ENCODE measurements at places on chromosomes 4 and X.

DNA sequence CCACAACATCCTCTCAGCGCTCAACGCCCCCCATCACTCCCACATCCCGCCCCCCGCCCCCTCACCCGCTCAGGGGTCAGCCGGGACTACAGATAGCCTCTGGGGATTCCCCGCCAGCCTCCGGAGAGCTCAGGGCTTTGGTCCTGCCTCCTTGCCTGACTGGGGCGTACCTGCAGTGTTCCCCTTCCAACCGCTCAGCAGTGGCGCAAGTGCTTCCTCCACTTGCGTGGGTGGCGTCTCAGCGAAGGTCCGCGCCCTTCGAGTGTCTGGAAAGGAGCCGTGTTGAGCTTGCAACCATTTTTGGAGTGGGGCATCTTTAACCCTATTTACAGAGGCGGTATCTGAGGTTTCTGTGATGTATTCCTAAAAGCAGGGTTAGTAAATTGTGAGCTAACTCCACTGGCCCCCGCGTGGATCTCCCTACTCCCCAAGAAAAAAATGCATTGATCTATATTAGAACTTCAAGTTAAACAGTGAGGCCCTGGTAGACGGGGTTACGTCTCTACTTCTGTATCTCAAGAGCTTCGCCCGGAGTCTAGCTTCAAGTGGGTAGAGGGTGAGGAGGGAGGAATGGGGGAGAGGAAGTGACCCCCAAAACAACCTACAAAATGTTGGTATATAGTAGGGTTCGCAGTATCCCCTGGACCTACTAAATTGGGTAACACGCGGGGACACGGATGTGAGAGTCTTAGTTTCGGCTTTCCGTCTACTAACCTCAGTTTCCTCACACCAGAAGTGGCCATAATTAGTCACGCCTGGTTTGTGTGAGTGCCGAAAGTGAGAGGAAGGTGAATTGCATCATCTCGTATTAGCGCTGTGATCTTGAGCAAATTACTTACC lies 16.1 kb downstream of the NKX3-2 start:
- DNase-seq = no peak

DNA sequence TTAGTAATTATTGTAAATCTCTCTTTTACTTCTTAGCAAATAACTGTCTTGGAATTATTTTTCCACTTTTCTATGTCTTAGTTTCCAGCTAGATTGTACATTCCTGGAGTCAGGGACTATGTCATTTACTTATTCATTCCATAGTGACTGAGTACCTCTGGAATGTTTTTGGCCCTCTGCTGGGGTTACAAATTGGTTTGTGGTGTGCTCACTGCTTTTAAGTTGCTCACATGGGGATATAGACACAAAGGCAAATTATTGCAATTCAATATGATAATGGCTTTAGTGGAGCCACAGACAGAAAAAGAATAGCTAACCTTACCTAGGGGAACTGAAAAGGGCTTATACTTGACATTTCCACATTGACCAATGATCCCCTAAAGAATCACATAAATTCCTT lies 63.7 kb upstream of the PDGFRA start:
- no peak for DNase-seq

GRCh38 chr4:4872314-4872903 lies 12.9 kb downstream of the MSX1 start:
- DNase-seq = no peak

GRCh38 chrX:152817078-152817764 lies 13.3 kb downstream of the CETN2 start:
- DNase-seq = no peak

DNA sequence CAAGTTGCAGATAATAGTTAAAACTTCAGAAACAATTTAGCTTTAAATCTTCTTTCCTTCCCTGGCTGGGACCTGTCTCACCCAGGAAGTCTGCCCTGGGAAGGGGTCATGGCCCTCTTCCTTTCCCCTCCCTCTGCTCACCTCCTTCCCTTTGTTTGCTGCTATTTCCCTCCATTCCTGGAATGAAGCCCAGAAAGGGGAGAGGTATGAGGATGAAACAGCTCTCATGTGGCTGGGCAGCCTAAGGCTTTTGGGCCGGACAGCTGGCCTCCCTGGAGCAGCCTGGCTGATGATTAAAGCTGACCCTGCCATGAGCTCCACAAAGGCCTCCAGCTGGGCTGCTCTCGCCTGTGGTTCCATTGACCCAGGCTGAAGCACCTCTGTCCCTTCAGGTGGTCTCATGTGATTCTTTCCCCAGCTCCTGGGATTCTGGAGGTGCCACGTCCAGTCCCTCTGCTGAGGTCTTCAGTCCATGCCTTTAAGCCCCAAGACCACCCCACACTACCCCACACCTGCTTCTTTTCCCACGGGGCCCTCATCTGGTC lies 202.1 kb downstream of the PTTG2 start:
- DNase-seq = no peak

Data from naive thymus-derived CD4-positive, alpha-beta T cell (primary cell).